Substantia nigra (tissue), 51 donors: ENCODE measurements at places on chromosomes 3 and 15.

- no peak for DNase-seq
Measured at GRCh38 chr3:192281207-192281880, 446.0 kb downstream of the FGF12 start.

- DNase-seq = no peak
Measured at GRCh38 chr3:22735373-22735772, 467.8 kb upstream of the UBE2E2 start.

DNA sequence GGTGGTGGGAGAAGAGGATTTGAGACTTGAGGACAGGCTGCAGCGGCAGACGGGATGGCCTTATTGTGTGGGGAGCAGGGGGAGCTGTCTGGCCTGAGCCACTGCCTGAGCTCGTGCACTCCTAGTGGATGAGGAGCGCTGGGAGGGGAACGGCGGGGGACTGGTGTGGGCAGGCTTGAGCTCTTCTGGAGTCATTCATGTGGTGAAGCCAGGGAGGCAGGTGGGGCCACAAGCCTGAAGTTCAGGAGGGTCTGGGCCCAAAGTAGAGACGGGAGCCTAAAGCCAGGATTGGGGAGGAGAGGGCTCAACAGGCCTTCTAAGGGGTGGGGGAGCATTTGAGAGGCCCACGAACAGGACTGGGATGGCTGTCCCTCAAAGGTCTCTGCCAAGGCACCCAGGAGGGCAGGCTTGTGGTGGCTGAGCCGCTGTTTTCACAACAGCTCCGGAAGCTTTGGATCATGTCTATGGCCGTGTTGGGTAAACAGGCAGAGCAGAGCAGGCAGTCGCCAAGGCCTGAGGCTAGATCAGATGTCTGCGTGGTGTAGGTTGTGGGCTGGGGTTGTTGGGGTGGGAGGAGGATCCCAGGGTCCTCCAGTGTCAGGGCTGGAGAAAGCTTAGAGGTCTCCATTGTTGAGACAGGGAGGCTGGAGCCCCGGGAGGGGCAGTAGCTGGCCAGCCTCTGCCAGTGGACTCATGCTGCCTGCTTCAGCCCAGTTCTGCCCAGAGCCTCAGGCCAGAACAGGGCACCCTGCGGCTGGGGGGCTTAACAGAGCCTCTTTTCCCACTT, 8.2 kb downstream of the PRKCD start:
- no peak for DNase-seq

DNA sequence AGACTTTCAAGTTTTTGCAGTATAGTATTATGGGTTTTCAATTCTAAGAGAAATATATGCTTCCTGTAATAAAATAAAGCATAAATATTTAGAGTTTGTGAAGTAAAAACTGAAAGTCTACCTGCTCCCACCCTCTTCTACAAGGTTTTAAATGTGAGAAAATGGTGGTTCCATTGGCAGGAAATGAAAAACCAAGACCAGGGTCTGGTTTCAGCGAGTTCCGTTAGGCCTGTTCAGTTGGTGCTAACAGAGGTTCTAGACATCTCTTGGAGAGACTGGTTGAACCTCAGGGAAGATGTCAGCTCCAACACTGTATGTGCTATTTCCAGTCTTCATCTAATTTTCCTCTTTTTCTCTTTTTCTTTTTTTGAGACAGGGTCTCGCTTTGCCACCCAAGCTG, 11.8 kb upstream of the MYO1E start:
- DNase-seq = no peak

DNA sequence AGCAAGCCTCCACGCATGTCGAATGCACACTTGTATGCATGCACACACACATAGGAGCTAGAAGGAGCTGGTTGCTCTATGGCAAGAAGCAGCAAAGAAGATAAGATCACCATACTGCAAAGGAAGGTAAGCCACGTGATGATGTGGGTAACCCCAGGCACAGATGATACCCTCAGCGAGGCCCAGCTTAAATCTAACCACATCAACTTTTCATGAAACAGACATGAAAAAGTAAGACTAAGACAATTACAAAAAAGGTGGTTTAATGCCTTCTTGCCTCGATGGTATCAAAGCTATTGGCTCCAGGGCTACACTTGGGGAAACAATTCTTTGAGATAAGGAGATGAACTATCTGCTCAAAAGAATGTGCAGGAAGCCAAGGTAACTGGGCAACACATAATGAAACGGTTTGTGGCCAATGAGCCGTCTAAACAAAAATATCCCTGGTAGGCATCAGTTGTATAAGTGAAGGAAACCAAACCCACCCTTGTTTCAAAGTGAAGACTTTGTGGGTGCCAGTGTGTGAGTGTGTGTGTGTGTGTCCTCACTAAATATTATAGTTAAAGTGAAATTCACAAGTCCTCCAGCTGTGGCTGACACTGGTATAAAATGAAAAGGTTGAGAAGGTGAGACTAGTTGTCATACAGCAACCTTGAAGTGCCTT, 365.7 kb upstream of the ICE2 start:
- DNase-seq = no peak

GRCh38 chr3:23894254-23895061, 22.3 kb downstream of the NKIRAS1 start:
- DNase-seq = no peak

GRCh38 chr3:128052595-128053351, 536 bp downstream of the SEC61A1 start:
- no peak for DNase-seq

DNA sequence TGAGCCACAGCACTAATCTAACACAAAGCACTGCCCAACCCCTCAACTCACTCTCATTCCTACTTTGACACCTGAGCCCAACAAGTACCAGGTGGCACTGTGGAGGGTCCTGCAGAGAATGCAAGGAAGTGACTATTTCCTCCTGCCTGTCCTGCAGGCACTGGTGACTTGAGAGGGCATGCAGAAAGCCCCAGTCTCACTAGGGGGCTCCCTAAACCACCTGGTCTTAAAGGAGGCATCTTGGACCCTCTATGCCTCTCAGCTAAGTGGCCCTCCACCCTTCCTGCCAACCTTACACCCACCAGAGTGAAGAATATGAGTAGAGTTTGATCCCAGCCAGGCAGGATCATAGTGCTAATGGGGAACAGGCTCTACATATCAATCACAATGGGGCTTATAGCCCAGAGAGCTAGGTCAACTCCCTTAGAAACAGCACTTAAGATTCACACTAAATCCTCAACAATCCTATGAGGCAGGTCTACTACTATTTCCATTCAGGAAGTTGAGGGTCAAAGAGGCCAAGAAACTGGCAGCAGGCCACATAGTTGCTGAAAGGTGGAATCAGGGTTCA, 15.2 kb downstream of the TRAIP start:
- DNase-seq = no peak

- DNase-seq = no peak
Measured at GRCh38 chr3:69855436-69856162, 116.3 kb downstream of the MITF start.

DNA sequence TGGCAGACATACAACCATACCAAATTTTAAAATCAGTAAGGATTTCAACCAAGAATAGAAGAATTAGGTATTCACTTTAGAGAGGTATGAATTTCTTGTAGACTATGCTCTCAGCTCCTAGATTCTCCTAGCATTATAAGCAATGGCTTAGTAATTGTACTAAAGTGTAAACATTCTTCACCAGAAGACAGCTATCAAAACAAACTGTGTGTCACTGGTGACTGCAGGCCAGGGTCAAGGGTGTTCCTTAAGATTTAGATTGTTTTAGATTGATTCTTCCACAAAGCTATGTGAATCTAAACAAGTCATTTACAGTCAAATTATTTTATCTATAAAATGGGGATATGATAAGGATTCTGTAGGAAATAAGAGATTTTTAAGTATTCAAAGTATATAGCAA, 23.1 kb upstream of the GP5 start:
- DNase-seq = no peak

- no peak for DNase-seq
Measured at GRCh38 chr3:94036909-94037507, 8.6 kb upstream of the STX19 start.

- no peak for DNase-seq
Measured at GRCh38 chr15:36645106-36645505, 65.7 kb downstream of the CDIN1 start.

DNA sequence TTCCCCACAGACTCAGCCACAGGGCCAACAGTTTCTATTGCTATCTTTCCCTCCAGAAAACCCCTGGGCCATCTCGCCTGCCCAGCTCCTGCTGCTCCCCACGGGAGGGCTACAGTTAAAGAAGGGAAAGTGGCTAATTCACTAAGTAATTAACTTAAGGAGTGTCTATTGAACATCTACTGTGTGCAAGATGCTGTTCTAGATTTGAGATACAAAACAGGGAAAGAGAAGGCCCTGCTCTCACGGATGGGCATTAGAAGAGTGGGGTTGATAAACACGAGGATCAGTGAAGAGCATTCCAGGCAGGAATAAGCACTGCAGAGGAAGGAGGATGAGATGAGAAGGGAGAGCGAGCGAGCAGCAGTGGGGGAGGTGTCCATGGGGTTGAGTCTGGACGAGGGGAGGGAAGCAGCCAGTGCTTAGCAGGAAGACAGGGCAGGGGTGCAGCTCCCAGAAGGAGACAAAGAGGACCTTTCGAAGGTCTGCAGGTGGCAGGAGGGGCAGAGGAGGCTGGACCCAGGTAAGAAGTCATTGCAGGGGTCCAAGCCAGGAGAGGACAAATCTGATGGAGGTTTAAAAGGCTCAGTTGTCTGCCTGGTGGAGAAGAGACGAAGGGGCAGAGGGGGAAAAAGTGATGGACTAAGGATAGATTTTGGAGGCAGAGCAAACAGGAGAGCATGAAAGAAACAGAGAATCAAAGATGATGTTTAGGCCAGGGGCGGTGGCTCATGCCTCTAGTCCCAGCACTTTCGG, 64.7 kb downstream of the KLF15 start:
- DNase-seq = no peak

- DNase-seq = no peak
Measured at GRCh38 chr3:159950156-159950898, 38.3 kb upstream of the IL12A start.

- no peak for DNase-seq
Measured at GRCh38 chr3:148940983-148941382, 50.4 kb upstream of the GYG1 start.

- no peak for DNase-seq
Measured at GRCh38 chr3:113498221-113499005, 16.5 kb downstream of the SPICE1 start.

- no peak for DNase-seq
Measured at GRCh38 chr3:121624147-121624899, 31.1 kb downstream of the FBXO40 start.

DNA sequence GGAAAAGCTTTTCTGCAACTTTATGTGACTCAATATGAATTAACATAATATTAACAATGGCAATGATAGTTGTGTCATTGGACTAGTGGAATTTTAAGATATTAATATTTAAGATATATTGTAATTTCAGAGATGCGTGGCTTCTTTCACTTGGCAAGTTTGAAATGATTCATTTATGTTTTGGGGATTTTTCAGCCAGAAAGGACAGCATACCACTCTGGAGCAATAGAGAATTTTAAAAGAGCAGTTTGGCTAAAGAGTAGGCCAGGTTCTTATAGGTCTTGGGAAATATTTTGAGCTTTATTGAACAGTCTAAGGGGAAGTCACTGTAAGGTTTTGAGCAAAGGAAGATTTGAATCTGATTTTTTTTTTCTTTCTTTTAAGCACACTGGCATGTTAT, 16.5 kb downstream of the GMPS start:
- DNase-seq = no peak

DNA sequence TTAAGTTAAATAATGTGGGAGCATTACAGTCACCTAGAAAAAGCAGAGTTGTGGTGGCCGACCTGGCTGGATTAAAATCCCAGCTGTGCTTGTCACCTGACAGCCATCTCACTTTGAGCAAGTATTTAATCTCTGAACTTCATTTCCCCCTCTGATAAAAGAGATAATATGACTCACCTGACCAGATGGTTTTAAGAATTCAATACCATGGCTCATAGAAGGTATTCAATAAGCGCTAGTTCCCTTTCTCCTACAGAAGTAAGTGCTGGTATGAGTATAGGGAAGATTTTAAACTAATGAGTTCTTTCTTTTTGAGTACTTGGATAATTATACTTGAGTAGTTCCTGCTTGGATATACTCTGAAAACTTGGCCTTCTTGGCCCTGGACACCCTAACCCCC, 325.5 kb downstream of the IL5RA start:
- DNase-seq = no peak

DNA sequence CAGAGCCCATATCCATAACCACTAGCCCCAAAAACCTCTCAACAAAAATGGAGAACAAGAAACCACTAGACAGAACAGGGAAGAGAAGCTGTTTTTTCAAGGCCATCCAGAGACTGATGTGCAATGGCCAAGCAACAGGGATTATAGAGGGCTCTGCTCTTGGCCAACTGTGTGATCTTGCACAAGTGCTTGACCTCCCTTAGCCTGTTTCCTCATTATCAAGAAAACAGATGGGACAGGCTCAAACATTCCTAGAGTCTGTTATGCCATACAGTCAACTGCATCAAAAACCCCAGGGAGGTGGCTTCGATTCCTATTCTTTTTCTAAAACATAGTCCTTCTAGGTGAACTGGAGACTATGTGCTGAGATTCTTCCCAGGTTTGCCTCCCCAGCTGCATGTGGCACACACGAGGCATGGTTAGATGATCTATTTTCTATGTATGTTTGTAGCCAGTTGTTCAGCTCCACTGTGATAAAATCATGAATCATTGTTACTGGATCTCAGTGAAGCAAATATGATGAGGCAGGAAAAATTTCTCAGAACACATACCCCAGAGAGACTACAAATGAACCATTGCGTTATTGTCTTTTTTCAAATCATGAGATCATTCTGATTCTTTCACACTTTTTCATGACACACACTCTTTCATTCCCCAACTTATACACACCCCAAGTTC, 132.9 kb upstream of the TGFBR2 start:
- DNase-seq = no peak

DNA sequence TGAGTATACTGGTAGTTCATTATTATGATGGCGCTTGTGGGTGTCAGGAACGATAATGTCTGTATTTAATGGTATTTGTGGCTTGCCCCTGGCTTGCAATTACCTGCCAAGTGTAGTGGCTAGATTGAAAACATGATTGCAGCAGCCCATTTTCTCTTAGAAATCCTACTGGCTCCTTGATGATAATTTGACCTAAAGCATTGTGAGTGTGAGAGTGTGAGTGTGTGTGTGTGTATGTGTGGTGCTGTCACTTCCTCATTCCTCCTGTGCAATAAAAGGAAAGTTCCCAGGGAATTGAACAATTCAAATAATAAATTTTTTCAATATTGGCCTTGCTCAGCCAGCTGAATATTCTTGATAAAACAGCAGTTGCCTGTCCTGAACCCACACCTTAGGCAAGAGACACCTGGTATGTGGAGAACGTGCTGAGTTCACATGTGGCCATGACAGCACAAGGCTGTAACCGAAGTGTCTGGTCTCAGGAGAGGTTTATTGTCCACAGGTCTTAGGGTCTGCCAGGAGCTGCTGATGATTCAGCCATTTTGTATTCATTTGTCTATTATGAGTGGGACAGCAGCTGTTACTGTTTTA, 193.3 kb downstream of the CD47 start:
- DNase-seq = no peak

DNA sequence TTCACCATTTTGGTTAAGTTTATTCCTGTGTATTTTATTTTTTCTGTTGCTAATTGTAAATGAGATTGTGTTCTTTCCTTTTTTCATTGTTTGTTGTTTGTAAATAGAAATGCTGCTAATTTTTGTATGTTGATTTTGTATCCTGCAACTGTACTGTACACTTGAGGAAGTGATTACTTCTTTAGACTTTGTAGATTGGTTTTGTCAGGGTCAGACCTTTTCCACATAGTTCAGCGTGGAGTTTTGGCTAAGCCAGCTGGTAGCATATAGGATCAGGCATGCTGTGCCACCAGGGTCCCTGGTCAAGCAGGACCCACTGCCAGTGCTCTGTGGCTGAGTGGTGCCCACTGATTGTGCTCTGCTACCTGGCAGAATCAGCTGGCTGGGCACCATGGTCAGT, 80.1 kb downstream of the CD200 start:
- no peak for DNase-seq
